Effector CD8-positive, alpha-beta T cell (primary cell): ENCODE measurements at places on chromosomes 6 and 20.

GRCh38 chr6:34178357-34179105 is 32.6 kb upstream of the GRM4 start:
- no peak for DNase-seq

GRCh38 chr6:156911581-156911980 is 134.4 kb downstream of the ARID1B start:
- DNase-seq, result no peak

DNA sequence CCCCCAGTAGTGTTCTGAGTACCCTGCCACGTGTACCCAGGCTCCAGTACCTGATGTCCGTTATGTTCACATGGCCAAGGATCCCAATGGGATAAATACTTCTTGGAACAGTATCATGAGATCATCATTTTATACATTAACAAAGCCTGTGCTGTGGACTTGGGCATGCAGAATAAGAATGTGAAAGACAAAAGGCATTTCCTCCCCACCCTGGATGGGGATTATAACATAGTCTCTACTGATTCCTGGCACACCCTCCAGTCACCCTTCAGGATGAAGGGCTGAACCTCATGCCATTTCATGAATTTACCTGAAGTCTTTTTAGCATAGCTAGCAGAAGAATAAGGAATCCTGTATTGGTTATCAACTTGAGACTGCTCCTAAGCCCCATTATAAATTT is 2.8 kb downstream of the TNFRSF21 start:
- DNase-seq, result no peak

DNA sequence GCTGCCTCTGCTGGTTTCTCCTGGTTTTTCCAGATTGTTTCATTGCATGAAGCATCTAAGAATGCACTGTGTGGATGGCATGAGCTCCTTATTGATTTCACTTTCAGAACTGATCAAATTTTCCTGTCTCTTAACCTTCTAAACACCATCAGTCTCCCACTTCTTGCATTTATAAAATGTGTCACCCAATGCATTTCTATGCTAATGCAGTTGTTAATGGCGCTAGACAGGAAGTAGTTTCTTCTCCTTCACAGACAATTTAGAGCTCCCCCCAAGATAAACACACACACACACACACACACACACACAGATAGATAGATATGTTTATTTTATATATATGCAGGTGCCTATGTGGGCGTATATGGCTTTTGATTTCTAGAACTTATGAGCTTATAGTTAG is 45.6 kb upstream of the FOXA2 start:
- no peak for DNase-seq

DNA sequence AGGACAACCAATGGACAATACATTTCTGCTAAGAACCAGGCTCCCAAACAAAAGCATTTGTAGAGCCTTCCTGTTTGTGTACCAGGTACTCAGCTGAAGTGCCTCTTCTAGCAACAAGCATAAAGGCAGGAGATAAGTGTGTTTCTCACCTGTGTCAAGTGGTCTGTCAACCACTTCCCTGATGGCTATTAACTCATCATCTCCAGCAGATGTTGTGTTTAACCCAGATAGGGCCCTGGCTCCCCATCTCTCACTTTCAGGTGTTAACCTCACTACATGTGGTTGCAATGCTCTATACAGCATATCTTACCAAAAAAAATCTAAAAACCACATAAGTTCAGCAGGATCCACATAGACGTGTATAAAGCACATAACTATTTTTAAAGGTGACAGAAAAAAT is 9.6 kb upstream of the IL17A start:
- no peak for DNase-seq

- peak; percentile 31 for DNase-seq
Observed at GRCh38 chr6:28940294-28940857, 16.6 kb upstream of the TRIM27 start.

GRCh38 chr6:160198606-160199211 is 59.9 kb downstream of the SLC22A2 start:
- no peak for DNase-seq

GRCh38 chr6:44128020-44128917 is 915 bp downstream of the TMEM63B start:
- peak; percentile 13 for DNase-seq

DNA sequence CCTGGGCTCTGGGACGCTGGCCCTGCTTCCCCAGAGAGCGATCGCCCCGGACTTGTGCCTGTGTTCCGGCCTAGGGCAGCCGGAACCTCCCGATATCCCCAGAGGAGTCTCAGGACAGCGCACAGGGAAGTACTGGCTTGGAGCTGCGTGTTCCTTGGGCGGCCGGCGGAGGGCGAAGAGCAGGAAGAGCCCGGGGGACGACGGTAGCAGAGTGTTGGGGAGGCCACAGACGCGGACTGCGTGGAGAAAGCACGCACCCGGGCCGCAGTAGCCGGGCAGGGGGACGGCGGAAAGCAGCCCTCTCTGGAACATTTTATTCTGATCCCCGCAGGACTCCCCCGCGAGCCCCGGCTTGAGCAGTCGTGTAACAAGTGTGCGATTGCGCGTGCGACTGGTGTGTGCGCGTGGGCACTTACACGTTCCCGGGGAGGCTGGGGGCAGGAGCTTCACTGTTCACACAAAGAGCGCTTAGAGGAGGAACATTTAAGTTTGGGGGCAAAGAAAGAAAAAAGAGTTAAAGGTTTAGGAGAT is 36.1 kb downstream of the NCR2 start:
- DNase-seq, result no peak

- no peak for DNase-seq
Observed at GRCh38 chr20:24589381-24589780, 120.0 kb downstream of the SYNDIG1 start.

DNA sequence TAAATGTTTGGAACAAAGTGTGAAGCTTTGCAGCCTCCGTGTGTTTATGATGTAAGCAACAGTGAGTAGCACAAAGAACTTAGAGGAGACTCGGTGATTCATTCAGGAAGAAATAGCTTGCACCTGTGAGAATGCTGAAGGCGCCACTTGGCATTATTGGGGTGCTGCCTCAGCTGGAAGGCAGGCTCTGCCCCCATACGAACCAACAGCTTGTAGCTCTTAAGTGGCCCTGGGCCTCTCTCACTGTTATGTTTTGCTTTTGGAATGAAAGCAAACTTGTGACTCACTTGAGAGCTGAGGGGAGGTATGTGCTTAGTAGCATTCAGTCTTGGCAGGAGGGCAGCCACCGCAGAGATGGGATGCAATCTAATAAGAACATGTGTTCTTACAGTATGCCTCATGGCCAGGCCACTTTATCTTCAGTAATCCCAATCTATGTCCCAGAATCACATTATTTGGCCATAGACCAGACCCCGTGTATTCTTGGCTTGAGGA is 310.7 kb downstream of the EYA4 start:
- DNase-seq, result no peak

GRCh38 chr6:157962601-157963302 is 18.9 kb upstream of the SYNJ2 start:
- DNase-seq, result no peak

DNA sequence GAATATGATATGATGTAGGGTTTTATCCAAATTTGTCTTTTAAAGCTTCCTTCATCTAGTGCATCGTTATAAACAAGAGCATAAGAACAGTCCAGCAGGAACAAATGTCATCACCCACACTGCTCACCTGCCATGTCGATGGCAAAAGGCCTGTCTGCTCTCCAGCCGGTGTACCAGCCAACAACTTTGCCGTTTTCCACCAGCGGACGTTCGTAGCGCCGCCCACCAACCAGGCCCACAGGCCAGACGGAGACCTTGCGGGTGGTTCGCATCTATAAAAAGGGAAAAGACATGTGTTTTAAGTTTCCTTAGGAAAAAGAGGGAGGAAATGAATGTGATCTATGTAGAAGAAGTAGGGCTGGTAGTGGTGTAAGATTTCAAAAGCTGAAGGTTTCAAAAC is 62.9 kb downstream of the B3GAT2 start:
- DNase-seq, result no peak

DNA sequence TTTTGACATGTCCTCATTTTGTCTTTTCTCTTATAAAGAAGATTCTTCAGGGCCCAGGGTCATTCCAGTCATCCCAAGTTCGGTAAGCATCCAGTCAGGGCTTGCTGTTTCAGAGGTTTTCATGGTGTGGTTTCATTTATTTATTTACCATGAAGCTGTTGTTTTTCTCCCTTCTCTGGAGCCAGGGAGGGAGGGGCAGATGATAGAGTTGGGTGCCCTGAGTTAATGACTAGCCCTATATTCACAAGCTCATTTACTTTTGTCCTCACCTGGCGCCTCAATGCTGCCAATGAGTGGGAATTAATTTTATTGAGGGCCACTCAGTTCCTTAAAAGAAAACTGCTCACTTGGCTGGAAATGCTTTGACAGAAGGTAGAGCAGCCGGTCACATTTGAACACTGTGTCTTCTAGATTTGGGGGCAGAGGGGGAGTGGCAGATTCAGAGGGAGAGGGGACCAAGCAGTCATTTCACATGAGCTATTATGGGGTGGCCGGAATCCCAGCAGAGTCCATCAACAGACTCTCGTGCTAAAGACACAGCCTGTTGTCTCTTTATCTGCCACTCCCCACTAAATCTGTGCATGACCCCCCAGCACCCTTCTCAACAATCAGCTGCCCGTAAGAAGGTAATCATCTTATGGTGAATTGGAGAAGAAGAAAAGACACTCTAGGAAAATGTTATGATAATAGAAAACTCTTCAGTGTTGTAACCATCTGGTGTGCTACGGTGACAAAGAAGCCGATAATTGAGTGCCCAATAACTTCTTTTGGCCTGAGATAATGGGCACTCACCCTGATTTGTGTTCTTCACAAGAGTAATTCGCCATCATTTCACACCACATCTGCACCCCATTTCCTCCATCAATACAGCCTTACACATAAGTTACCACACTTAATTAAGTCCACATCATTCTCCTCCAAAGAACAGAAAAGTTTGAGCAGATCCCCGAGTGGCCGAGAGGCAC is 573.5 kb upstream of the JAG1 start:
- DNase-seq, result no peak

- DNase-seq, result no peak
Observed at GRCh38 chr6:156396791-156397418, 380.3 kb upstream of the ARID1B start.

DNA sequence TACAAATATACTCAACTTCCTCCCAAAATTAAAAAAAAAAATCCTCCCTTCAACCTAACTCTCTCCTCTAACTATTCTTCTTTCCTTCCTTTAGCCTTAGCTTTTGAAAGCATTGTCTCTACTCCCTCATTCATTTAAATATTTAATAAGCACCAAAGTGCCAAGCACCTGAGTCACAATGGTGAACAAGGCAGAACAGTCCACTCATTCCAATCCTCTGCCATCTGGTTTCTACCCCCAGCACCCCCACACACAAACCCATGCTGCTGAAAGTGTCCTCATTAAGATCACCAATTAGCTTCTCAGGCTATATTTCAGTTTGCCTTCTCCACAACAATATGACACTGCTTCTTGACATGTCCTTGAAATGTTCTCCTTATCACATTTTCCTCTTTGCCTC is 76.3 kb downstream of the DTNBP1 start:
- no peak for DNase-seq

- no peak for DNase-seq
Observed at GRCh38 chr20:18377896-18378481, 88.8 kb downstream of the DZANK1 start.

DNA sequence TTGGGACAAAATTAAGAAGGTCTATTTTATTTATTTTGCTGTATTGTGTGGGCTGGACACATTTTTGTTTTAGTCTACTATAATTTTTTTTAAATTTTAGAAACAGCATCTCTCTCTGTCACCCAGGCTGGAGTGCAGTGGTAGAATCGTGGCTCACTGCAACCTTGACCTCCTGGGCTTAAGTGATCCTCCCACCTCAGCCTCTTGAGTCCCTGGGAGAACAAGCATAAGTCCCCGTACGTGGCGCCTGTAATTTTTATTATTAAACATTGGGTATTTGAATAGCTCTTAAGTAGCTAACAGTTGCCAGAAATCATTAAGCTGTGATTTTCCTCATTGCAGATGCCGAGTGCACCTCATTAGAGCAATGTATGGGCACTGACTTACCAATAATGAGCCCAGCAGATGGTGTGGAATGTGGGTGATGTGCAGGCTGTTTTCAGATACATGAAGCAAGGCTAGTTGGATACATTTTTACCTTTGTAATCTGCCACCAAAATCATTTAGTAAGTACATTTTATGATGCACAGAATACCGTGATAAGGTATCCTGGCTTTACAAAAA is 10.3 kb upstream of the MAS1 start:
- no peak for DNase-seq

DNA sequence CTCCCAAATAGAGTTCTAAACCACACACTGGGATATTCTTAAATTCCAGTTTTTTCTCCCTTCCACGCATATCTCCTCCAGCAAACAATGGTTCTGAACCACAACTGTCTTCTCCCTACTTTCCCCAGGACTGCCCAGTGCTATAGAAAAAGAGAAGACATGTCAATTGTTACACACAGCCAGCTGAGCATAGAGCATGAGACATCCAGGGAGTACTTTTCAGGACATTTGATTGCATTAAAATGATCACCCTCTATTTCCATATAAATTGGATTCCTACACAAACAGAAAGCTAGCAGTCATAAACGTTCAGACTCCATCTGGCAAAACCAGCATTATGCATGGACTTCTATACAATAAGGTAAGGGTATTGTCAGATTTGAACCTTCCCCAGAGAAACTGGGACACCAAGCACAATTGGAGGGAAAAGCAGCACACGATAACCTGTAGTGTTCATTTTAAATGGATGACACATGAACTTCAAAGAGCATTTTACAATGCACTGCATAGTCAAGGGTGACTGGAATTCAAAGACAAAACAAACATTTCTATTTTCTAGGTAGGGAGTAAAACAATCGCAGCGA is 93.1 kb upstream of the HEY2 start:
- DNase-seq, result no peak

GRCh38 chr6:132506869-132507808 is 5.8 kb downstream of the STX7 start:
- no peak for DNase-seq

- DNase-seq, result no peak
Observed at GRCh38 chr20:40690836-40691565, 2.0 kb upstream of the MAFB start.
